ENCODE measurements at places on chromosomes 5 and 9. TPM values are rescaled to one million over a fixed set of nuclear protein-coding genes. Genes with fewer than 3 reads are reported as not detected.

FBLL1 gene
- total RNA-seq = 0.75 TPM

EIF4E1B gene
- not detected for total RNA-seq

DBH gene
- not detected for total RNA-seq

WNT8A gene
- total RNA-seq = not detected

All from uterine smooth muscle cell (primary cell).